ENCODE measurements at places on chromosomes 12 and 14.

- DNase-seq, result no peak
Observed at GRCh38 chr12:114341635-114342034, 64.3 kb downstream of the TBX5 start.

DNA sequence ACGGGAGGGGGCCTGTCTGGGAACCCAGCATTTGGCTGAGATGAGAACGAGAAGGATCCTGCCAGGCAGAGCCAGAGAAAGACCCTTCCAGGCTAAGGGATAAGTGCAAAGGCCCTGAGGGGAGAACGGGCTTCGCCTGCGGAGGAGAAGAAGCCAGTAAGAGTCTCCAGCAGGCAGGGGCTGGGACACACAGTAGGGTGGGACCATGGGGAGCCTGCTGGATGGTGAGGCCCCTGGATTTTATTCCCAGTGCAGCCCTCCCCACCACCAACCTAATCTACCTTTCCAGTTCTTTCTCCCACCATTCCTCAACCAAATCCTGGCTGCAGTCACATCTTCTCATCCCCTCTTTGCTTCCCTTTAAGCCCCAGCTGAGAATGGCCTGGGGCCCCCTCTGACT, 12.6 kb downstream of the RAPGEF3 start:
- no peak for DNase-seq

DNA sequence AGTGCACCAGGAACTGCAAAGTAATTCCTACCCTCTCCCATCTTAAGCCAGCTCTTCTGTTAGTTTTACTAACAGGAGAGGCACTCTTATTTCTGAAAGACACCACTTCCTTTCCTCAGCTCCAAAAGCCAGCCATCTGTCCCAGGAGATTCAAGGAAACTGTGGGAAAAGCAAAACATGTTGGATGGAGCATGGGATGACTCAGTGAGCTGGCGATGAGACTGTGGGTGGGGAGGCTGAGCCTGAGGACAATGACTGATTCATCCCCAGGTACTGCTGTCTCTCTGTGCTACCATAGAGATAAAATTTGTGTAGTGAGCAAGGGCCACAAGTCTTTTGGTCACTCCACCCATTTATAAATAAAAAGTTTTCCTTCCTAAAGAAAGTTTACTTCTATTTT, 141.4 kb downstream of the MYRFL start:
- no peak for DNase-seq

DNA sequence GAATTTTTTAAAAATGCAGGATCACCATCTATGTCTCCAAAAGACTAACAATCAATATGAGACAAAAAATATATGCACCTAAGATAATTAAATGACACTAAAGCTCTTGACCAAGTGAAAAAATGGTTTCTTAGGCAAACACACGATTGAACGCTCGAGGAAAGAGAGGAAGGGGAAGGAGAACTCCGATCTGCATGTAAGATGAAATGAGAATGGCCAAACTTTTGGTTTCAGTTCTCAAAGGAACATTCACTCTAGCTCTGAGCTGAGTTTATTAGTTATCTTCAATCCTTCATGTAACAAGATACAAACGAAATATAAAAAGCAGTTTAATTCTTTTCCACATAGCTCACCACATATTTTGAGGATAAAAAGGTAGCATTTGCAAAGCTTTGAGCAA, 2.8 kb downstream of the DYRK4 start:
- no peak for DNase-seq

DNA sequence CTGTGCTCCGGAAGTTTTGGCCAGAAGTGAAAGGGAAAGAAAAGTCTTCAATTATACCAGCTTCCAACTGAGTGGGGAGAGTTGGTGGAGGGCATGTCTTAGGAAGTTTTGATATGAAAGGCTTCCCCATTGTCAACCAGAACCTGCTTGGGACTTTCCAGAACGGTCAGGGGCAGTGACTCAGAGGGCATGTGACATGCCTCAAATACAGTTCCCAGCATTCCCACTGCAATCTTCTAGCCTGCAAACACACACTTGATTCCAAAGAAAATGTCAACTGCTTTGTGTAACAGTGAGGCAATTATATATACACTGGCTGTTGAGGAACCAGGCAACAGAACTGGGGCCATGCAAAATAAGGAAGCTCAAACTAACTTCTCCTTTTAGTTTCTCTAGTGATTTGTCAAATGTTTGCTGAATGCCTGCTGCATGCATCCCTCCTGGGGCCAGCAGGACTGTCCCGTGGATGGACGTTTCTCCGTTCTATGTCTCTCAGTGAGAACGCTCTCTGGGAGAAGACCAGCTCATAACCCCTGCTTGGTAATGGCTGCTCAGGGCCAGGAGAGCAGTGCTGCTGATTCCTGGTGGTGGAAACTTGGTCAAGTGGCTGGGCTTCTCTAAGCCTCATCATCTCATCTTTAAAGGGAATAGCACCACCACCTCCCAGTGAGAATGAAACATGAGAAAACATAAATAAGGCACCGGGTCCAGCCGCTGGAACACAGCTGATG, 18.3 kb downstream of the SLC25A47 start:
- DNase-seq, result no peak

DNA sequence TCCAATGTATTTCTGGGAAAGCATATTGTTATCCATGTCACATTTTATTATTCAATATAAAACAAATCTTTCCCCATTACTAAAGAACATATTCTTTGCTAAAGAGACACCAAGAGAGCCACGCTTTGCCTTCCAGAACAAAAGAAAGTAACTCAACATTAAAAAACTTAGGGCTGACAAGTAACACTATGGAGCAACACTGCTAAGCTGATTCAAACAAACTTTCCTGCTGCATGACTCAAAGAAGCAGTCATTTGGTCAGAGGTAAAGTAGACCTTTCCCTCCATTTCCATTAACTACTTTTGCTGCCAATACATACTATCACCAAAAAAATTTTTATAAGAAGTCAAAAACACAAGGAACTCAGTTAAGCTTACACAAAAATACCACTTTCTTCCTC, 83.0 kb downstream of the DENND5B start:
- DNase-seq, result no peak

GRCh38 chr12:56836800-56837663, 73.9 kb downstream of the HSD17B6 start:
- DNase-seq, result no peak

GRCh38 chr12:31737345-31737744, 8.5 kb upstream of the AMN1 start:
- DNase-seq, result no peak

DNA sequence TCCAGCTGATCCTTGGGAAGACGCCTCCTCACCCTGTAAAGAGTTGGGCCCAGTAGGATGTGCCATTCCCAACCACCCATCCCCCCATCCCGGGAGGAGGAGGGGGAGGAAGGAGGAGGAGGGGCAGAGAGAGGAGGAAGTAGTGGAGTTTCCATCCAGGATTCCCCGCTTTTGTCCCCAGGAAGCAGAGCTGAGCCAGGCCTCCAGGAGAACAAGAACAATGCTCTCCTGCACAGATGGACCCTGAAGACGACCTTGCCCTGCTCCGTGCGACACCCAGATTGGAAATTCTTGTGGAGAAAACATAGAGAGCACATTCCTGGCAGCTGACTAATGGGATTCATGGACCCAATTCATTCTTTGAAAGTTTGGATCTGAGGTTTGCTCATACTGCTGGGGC, 132.3 kb upstream of the CRY1 start:
- DNase-seq, result no peak

DNA sequence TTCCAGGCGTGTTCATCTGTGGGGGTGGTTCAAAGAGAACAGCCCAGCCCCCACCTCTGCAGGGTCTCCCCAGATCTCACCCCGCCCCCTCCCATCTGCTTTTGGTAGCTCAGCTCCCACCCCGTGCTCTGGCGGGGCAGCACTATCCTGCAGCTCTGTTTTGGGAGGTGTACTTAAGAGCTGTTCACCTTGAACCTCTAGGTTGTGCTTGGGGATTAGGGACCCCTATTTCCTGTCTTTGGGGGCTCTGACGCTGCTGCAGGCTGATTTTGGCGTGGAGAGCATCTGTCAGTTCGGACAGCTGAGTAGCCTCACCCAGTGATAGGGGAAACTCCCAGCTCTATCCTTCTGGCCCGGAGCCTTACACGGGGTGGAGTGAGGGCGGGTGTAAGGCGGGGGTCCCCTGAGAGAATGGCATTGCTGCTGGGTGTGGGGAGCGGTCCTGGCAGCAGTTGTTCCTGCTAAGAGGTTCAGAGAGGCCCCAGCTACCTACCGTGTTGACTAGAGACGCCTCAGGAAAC, 765 bp downstream of the TMEM120B start:
- no peak for DNase-seq

DNA sequence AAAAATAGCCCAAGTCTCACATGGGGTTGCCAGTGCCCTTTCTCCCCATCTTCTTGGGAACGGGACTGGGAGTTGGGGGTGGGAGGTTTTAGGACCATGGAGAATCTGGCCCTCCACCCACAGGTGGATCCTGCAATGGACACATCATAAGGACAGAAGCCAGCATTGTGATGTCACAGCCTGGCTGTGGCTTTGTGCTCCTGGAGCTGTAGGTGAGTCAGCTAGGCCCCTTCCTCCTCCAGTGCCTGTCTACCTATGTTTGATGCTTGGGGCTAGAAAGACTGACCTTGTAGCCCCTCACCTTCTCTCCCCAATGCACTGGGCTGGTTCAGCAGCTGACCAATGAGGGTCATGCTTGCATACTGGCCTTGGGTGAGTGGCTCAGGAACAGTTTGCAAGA, at the start of gene CCDC197:
Gene CCDC197 (plus strand): TSS at position 220 of the 400 bp plus-strand sequence. CDS start 831 bp downstream, outside the sequence.
- no peak for DNase-seq
